SK-N-SH (cell line): ENCODE measurements at places on chromosomes 4 and X.

- no peak for DNase-seq
Measured at GRCh38 chr4:108165586-108165985, 3.1 kb downstream of the LEF1 start.

DNA sequence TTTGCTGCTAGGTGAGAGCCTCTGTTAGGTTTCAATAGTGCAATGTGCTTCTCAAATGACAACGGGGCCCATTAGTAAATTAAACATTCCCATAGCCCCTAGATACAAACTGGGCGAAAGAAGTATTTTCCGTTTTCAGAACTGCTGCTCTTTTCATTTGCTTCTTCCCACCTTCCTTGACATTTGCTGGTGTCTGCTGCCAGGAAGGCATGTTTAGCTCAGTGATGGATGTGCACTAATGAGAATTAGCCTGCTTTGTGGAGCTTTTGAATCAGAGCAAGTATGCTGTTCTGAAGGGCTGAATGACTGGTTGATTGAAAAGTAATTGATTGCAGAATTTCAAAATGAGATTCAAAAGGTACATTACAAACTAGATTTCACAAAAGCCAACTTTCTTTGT, 57.0 kb downstream of the SHROOM3 start:
- no peak for DNase-seq

DNA sequence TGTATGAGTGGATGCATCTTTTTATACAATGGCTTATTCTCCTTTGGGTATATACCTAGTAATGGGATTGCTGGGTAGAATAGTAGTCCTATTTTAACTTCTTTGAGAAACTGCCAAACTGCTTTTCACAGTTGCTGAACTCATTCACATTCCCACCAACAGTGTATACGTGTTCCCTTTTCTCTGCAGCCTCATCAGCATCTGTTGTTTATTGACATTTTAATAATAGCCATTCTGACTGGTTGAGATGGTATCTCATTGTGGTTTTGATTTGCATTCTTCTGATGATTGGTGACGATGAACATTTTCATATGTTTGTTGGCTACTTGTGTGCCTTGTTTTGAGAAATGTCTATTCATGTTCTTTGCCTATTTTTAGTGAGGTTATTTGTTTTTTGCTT, 687.0 kb upstream of the EPHA5 start:
- DNase-seq = no peak

DNA sequence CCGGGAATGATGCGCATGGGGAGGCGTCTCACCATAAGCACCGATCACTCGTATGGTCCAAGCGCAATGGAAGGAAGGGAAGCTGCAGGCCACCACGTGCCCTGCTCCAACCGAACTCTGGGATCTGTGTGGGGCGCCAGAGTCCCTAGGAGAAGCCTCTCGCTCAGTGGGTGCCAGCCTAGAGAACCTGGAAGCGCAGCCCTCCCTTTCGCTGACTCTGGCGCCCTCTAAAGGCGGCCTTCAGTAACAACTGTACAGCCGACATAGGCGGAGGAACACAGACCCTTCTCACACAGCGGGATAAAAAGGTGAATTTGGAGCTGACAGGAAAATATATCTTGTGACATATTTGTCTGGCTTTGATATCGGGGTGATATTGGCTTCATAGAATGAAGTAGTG, 76.0 kb downstream of the INTS6L start:
- DNase-seq = peak; percentile 60

GRCh38 chr4:99324361-99324760, 3.2 kb upstream of the ADH1B start:
- no peak for DNase-seq

DNA sequence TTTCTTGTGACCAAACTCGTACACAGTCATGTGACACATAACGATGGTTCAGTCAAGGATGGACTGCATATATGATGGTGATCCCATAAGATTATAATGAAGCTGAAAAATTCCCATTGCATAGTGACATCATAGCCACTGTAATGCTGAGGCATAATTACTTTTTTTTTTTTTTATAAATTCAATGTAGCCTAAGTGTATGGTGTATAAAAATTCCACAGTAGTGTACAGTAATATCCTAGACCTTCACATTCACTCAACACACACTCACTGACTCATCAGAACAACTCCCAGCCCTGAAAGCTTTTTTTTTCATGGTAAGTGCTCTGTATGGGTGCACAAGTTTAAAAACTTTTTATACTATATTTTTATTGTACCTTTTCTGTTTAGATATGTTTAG, 105.0 kb downstream of the AREG start:
- no peak for DNase-seq
